Tongue (tissue), 3 donors: ENCODE measurements at places on chromosomes 16 and 17. TPM values are rescaled to one million over a fixed set of nuclear protein-coding genes. Genes with fewer than 3 reads are reported as not detected.

The ACSM3 gene
- 4.4 TPM for total RNA-seq

The SPEM3 gene
- not detected for total RNA-seq

The MSLN gene
- total RNA-seq = 5.3 TPM

The RPA1 gene
- total RNA-seq = 40.5 TPM

The TBC1D3D gene
- total RNA-seq = 2.1 TPM

The PPL gene
- total RNA-seq = 105 TPM

The AOC3 gene
- total RNA-seq = 23.0 TPM

The CLEC10A gene
- total RNA-seq = 2.8 TPM

The CD300C gene
- total RNA-seq = not detected

The KRTAP9-2 gene
- not detected for total RNA-seq

The PLSCR3 gene
- 9.4 TPM for total RNA-seq

The SMIM36 gene
- total RNA-seq = not detected

The C17orf67 gene
- 1.0 TPM for total RNA-seq

The GABARAP gene
- total RNA-seq = 283 TPM

The CTRL gene
- 0.51 TPM for total RNA-seq

The PYY gene
- not detected for total RNA-seq

The C17orf113 gene
- total RNA-seq = 2.3 TPM

The CCL2 gene
- 11.3 TPM for total RNA-seq

The HSD17B1 gene
- 0.21 TPM for total RNA-seq

The HASPIN gene
- 2.3 TPM for total RNA-seq

The CRISPLD2 gene
- 40.8 TPM for total RNA-seq

The TXNDC11 gene
- 33.6 TPM for total RNA-seq

The KRT28 gene
- total RNA-seq = not detected

The ZG16 gene
- not detected for total RNA-seq

The TMEM208 gene
- total RNA-seq = 19.7 TPM
